ENCODE measurements at places on chromosomes 13 and 19.

DNA sequence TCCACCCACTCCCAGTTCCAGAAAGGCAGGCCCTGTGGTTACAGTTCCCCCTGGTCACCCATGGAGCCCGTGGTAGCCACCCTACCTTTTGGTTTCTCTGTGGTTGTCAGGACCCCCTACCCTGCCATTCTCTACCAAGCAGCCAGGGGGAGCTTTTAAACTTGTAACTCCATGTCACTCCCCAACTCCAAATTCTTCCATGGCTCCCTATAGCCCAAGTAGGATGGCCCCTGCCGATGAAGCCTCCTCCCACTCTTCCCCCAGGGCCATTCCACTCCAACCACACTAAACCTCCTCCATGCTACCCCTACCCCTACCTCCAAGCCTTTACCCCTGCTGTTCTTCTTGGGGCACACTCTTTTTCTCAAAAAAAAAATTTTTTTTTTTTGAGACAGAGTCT, 2.2 kb downstream of the S1PR2 start:
- no peak for DNase-seq

DNA sequence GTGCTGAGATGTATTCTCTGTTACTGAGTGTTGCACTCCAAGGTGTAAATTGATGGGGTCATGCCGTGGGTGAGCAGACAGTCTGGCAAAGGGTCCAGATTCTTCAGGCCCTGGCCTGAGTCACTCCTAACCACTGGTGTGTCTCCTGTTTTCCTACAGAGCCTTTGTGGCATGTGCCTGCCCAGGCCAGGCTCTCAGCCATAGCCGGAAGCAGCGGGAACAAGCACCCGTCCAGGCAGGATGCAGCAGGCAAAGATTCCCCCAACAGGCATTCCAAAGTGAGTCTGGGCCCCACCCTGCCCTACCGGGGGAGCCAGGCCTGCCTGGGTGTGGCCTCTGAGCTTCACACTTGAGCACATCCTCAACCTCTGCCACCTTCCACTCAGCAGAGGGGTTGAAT, 61.9 kb downstream of the DPF1 start:
- no peak for DNase-seq

- no peak for DNase-seq
Observed at GRCh38 chr13:110305001-110305400, 2.0 kb downstream of the COL4A1 start.

- no peak for DNase-seq
Observed at GRCh38 chr19:648305-648704, 8.6 kb downstream of the FGF22 start.

DNA sequence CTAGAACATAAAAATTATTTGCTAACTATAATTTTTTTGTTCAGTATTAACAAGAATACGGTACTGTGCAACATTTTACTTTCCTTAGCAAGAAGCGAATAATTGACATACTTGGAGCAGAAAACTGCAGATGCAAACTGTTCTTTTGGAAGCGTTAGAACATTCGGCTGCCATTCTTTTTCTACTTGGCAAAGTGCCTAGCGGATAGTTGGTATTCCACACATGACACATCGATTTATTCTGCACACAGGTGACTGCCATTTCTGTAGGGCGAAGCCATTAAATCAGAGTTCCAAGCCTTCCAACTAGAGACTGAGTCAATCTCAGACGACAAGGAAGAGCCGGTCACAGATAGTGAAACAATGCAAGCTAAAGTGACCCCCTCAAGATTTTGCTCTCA, 117.4 kb downstream of the TRPC4 start:
- DNase-seq, result no peak

DNA sequence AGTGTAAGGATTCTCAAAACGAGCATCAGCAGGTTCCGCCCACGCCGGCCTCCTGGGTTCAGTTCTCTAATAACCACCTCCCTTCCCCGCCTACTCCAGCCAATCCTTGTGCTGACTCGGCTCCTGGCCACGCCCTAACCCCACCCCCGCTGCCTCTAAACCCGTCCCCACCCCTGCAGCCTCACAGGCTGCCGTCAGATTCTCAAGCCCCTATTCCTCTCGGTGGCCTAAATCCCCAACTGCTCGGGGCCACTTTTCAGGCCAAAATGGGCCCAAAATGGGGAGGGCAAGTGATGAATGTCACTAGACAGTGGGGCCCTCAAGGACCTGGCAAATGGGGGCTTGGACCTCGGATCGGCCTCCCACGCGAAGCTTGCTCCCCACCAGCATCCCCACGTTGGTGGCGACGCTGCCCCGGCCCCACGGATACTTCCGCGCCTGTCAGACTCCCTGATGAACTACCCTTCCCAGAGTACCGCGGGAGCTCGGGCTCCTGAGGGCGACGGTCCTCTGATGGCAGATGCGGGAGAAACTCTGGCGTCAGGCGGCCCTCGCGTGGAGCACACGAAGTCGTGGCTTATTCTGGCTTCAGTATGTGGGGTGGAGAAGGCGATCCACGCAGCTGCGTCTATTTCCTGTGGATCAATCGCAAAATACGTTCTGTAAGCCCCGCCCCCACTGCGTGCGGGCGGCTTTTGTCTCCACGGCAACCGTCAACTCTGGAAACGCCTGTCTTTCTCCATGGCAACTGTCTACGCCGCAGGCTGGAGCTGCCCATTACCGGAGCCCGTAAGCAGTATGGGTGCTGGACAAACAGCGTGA, 24.8 kb downstream of the ZNF473 start:
- DNase-seq, result peak; percentile 23

GRCh38 chr13:42985312-42986175, 6.5 kb downstream of the EPSTI1 start:
- no peak for DNase-seq

GRCh38 chr13:112248862-112249592, 127.1 kb upstream of the SPACA7 start:
- DNase-seq, result no peak

DNA sequence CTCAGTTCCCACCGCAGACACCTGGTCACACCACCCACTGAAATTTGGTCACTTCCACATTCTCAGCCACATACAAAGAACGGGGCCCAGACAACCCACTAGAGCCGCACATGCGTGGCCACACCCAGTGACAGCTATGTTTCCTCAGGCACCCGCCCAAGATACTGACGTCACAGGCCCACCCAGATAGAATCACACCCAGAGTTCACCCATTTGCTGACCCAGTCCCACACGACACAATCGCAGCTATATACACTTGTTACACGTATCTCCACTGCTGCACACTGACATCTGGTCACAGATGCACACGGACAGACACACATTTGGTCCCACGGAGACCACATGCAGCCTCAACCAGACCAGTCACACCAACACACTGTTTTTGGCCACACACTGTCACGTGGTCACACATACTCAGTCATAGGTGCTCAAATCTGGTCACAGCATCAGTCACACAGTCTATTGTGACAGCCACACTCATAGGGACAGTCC, 2.9 kb downstream of the NUMBL start:
- DNase-seq, result peak; percentile 94

DNA sequence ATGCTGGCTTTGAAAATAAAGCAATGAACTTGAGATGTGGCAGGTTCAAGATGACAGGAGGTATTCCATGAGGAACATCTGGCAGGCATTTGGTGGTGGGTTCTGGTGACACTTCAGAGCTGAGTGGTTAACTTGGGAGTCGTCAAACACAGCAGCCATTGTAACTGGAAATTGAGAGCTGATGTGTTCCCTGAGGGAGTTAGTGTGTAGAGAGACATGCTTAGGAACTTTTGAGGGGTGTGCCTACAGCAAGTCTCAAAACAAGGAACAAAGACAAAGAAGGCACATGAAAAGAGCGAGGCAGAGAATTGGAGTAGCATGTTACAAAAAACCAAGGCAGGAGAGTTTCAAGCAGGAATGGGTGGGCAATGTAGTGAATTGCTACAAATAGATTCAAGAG, 53.9 kb upstream of the KL start:
- no peak for DNase-seq

GRCh38 chr19:49160450-49161189, 3.0 kb downstream of the TRPM4 start:
- DNase-seq, result no peak

- DNase-seq, result no peak
Observed at GRCh38 chr19:35081201-35081600, 34.4 kb upstream of the FXYD3 start.

DNA sequence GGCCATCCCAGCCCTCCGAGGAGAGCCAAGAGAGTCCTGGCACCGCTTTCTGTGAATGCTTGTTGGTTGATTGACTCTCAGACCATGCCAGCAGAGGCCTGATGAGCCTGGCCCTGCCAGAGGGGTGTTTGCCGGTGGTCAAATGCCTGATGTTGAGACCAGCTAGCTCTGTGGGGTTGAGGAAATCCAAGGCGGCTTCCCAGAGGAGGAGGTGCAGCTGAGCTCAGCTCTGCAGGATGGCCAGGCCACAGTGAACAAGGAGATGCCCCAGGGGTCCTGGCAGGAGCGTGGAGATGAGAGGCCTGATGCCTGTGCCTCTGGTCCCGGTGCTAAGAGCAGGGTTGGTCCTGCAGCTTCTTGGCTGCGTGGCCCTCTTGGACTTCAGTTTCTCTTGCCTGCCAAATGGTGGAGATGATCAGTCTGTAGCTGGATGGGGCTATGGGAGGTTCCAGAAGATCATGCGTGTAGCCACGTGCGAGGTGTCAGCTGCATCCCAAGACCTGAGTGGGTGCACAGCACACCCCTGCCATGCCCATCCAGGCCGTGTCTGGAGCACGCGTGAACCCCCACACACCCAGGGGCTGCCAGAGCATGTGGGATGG, 16.8 kb downstream of the NFIC start:
- no peak for DNase-seq

GRCh38 chr19:30135797-30136196, 193.8 kb downstream of the URI1 start:
- no peak for DNase-seq

GRCh38 chr13:99123101-99124045, 77.3 kb upstream of the UBAC2 start:
- DNase-seq, result no peak

DNA sequence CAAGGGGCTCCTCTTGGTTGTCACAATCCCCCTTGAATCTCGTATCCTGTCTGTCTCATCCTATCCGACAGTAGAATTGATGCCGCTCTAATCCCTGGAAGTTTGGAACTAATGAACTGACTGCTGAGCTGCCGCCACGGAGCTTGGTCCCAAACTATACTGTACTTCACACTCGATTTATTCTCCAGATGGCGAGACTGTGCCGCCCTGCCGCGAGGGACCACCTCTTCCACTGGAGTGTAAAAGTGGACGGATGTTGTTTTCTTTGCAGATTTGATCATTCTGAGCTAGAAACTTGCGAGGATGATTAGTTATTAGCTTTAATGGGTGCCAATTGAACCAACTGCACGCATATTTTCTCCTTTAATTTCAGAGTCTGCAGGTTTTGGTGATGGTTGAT, 117.2 kb downstream of the ZIC5 start:
- no peak for DNase-seq

- DNase-seq, result no peak
Observed at GRCh38 chr19:14091813-14092462, 1.4 kb upstream of the SAMD1 start.

- DNase-seq, result no peak
Observed at GRCh38 chr13:52162279-52163101, 3.1 kb upstream of the NEK3 start.

- DNase-seq, result no peak
Observed at GRCh38 chr19:16455489-16455888, 16.3 kb downstream of the EPS15L1 start.

DNA sequence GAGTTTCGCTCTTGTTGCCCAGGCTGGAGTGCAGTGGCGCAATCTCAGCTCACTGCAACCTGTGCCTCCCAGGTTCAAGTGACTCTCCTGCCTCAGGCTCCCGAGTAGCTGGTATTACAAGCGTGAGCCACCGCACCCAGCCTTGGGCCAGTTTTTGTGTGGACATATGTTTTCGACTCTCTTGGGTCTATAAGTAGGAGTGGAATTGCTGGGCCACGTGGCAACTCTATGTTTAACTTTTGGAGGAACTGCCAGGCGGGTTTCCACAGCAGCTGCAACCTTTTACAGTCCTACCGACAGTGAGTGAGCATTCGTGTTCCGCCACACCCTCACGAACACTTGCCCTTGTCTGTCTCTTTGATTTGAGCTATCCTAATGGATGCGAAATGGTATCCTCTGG, 44.9 kb downstream of the BICRA start:
- no peak for DNase-seq

DNA sequence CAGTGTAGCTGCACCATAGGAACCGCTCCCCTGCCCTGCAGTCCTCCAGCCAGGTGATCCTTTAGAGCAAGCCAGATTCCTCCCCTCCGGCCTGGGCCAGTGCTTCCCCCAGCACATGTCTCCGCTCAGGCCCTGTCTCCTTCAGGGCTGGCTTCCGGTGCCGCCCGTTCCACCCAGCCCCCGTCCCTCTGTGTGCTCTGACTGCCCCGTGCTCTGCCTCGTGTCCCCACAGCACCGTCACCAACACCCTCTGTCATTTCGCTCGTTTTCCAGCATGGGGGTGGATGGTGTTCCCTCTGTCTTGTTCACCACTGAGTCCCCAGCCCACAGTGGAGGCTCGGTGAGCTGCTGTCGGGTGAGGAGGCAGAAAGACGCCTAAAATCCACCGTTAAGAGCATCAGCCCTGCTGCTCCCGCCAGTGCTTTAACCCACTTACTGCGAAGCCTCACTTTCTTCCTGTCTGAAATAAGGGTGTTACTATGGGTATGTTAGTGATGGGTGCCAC, 54.5 kb downstream of the TSSK6 start:
- DNase-seq, result no peak

DNA sequence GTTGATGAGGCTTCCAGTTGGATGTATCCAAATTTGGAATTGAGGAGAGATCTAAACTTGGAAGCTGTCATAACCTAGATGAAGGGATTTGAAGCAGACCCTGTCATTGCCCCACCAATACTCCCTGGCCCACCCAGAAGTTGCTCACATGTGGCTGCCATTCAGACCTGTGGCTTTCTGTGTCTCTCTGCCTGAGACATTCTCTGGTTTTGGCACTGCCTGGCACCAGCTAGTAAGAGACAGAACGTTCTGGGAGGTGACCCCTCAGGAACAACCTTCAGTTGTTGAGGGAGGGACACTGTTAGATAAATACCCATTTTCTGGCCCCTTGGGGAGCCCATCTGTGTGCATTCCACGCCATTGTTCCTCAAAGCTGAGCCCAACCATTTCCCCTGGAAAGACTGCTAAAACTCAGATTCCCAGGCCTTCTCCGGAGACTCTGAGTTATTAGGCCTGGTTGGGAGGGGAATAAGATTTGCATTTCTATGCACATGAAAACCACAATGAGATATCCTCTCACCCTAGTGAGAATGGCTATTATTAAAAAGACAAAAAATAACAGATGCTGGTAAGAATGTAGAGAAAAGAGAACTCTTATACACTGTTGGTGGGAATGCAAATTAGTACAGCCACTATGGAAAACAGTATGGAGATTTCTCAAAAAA, 290.4 kb downstream of the TSHZ3 start:
- DNase-seq, result no peak

DNA sequence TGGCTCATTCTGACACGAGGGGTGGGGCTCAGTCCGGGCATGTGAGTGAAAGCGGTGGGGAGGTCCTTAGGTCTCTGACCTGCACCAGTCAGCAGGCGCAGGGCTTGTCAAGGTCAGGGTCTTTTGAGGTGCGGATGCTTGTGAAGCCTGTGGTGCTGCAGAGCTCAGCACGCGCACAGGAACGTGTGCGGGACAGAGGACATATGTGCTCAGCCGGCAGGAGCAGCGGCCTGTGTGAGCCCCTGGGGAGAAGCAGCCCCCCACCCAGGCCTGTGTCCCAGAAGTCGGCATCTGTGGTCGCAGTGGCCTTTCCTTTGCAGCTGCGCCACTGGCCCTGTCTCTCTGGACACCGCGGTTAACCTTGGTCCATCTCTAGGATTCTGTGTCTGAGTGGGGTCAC, 30.9 kb downstream of the ATP4B start:
- DNase-seq, result no peak

- peak; percentile 69 for DNase-seq
Observed at GRCh38 chr19:45632468-45633196, 6.6 kb downstream of the EML2 start.
